ENCODE measurements at places on chromosomes 5 and 9.

DNA sequence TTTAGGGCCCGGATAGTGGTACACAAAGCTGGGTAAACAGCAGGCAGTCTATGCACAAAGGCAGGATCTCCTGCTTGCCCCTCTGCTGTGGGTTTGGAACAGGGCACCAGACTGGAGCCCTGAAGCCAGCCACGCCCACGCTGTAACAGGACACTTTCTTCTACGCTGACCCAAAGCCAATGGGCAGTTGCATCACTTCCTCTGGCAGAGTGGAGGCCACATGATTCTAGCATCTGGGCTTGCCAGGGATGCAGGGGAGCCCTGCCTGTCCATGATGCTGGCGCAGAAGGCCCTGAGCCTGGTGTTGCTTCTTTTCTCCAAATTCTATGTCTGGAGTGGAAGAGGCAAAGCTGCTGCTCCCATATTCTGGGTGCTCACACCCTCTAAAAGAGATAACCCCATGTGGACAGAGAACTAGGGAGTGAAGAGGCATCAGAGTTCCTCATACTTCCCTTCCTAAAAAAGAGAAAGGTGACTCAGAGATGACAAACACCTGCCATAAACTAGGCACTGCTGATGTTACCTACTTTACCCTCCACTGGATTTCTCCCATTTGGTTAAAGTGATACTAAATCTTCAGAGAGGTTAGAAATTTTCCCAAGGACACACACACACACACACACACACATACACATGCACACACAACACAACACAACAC is 260.3 kb upstream of the KLF4 start:
- peak; percentile 96 for DNase-seq

- DNase-seq: no peak
Observed at GRCh38 chr9:123495731-123496130, 139.7 kb downstream of the CRB2 start.

- DNase-seq: no peak
Observed at GRCh38 chr5:133943475-133943817, 25.0 kb downstream of the C5orf15 start.

- DNase-seq: no peak
Observed at GRCh38 chr9:92455217-92455616, 27.1 kb downstream of the ASPN start.

GRCh38 chr5:133049726-133050048 is 2.1 kb upstream of the HSPA4 start:
- no peak for DNase-seq

DNA sequence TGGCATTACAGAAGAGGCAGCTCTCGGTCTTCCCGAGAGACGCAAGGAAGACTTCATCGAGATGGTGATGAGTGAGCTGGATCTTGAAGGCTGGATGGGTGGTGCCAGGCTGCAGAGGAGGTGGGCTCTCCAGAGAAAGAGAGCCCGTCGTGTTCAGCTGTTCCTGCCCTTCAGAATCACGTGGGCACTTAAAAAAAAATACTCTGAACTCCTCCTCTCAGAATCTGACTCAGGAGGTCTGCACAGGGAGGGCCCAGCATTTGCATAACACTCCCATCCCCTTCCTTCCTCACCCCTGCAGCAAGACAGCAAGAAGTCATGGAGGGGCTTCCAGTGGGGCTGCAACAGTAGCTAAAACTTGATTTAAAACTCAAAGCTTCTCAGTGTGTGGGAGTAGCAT is 203.0 kb downstream of the ATPSCKMT start:
- DNase-seq: no peak

GRCh38 chr5:120096413-120096812 is 367.7 kb upstream of the PRR16 start:
- DNase-seq: no peak

DNA sequence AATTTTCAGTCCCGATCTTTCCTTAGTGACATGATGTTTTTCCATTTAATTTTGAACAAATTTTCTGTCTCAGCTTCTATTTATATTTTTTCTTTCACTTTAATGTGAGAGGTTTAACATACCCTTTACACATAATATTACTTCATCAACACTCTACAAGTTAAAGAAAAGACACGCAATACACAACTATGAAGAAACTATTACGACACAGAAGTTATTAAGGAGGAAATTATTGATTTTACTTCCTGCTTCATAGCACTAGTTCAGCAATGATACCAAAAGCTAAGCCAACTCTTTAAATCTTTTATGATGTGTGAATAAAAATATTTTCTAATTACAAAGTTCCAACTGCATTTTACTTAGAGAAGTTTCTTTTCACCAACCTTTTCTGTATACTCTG is 432.3 kb upstream of the DAB2 start:
- no peak for DNase-seq

GRCh38 chr5:169265888-169266287 is 35.1 kb downstream of the SLIT3 start:
- DNase-seq: no peak

- DNase-seq: no peak
Observed at GRCh38 chr5:116947691-116948528, 373.3 kb upstream of the SEMA6A start.
